ENCODE measurements at places on chromosomes 4 and X.

GRCh38 chr4:184287697-184288255, 70.1 kb upstream of the ENPP6 start:
- DNase-seq, result peak; percentile 45

DNA sequence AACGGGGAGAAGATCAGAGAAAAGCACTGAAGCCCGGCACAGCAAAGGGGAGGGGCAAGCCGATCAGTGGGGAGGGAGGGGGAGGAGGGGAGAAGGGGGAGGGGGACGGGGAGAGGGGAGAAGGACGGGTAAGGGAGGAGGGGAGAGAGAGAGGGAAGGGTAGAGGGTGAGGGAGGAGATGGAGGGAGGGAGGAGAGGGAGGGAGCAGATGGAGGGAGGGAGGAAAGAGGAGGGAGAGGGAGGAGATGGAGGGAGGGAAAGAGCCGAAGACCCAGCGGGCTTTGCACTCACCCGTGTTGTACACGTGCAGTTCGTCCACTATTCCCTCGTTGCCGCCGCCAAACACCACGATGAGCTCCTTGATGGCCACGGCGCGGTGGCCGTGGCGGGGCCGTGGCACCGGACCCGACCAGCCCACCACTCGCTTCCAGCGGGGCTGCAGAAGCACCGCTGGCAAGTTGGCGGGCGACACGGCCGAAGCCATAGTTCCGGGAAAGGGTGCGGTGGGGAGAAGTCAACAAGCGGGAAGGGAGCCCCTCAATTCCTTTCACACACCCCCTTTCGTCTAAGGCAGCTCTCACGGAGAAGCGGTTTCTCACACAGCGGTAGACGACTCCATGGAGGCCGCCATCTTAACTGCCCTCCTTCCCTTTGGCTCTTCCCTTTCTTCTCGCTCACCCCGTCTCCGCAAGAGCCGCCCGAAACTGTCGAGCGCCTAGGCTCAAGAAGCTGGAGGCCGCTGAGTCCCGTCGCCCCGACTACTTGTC, 1.1 kb downstream of the HCFC1 start:
- DNase-seq, result no peak

- DNase-seq, result no peak
Measured at GRCh38 chr4:107449611-107450369, 270.2 kb downstream of the PAPSS1 start.

GRCh38 chr4:11496351-11496829, 67.7 kb upstream of the HS3ST1 start:
- no peak for DNase-seq

DNA sequence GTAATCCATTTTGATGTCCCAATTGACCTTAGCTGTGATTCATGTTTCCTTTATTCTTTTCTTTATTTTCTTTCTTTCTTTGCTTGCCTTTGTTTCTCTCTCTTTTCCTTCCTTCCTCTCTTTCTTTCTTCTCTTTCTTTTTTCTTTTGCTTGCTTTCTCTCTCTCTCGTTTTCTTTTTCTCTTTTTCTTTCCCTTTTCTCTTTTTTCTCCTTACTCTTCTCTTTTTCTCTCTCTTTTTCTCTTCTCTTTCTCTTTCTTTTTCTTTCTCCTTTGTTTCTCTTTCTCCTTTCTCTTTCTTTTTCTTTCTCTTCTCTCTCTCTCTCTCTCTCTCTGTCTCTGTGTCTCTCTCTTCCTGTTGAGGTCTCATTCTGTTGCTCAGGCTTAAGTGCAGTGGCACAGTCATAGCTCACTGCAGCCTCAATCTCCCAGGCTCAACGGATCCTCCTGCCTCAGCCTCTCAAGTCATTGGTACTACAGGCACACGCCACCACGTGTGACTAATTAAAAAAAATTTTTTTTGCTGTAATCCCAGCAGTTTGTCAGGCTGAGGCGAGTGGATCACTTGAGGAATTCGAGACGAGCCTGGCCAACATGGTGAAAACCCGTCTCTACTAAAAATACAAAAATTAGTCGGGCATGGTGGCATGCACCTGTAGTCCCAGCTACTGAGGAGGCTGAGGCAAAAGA, 8.0 kb upstream of the DHRSX start:
- no peak for DNase-seq

DNA sequence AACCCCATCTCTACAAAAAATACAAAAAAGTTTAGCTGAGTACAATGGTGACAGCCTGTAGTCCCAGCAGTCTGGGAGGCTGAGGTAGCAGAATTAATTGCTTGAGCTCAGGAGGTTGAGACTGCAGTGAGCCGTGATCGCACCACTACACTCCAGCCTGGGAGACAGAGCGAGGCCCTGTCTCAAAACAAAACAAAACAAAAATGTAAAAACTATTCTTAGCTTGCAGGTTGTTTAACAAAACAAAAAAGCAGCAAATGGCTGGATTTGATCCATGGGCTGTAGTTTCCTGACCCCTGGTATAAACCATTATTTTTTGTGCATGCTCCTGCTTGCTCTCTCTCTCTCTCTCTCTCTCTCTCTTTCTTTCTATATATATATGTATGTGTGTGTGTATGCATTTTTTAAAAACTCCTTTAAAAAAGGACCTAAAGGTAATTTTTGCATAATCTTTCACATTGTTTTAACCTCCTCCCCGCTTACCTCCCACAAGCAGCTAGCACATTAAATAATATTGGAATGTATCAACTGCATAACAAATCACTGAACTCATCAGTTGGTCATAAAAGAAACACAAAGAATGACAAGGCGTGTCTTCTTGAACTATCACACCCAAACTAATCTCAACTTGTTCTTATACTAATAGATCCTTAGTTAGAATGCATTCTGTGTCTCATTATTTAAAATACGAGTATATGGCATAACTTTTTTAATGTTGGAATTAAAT, 4.8 kb downstream of the AREG start:
- no peak for DNase-seq

- DNase-seq, result no peak
Measured at GRCh38 chr4:76896614-76897535, 1.1 kb downstream of the SOWAHB start.

DNA sequence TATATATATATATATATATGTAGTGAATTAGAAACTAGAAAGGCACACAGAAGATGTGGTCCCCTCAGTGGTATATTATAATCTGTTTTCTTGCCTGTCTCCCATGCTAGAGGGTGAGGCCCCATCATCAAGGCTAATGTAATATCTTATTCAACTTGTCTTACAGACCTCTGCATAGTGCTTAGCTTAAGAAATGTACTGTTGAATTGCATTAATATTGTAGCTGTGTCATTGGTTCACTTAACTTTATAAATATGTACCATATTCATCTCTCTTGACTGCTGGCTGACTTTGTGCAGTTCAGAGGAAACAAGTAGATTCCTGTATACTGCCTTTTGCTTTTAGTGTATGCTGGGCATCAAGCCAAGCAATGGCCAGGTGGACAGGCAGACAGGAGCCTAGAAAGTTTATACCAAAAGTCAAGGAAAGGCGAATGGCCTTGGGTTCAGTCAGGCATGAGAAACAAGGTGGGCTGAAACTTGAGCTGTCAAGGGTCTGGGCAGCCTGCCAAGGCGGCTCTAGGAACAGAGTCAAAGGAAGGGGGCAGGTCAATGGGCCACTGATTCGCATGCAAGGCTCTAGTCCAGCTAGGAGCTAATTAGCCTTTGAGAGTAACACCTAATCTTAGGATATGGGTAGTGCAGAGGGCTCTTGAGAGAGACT, 78.8 kb upstream of the LEF1 start:
- DNase-seq, result peak; percentile 85

DNA sequence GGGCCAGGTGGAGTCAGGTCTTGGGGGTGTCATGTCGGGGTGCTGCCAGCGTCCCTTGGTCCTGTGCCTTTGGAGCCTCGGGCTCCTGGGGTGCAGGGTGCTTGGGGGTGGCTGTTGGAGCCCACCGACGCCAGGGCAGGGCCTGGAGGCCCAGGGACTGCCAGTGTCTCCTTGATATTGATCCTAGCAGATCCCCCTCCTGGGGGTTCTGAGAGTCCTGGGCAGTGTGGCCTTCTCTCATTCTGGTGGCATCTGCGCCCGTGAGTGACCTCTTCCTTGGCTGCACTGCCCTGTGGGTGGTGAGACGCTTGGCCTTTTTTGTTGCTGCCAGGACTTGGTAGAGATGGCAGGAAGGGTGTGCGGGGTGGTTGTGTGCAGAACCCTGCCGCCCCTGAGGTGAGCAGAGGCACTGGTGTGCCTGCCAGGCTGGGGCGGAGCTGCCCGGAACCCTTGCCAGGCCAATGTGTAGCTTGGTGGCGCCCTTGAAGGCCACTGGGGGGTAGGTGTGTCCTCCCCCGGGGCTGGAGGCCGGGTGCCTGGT, 7.0 kb downstream of the NAT8L start:
- DNase-seq, result no peak

- DNase-seq, result no peak
Measured at GRCh38 chr4:148497258-148497657, 55.0 kb upstream of the NR3C2 start.

GRCh38 chr4:108031427-108032083, 41.9 kb downstream of the HADH start:
- no peak for DNase-seq

- no peak for DNase-seq
Measured at GRCh38 chr4:8538076-8538702, 42.0 kb upstream of the GPR78 start.

DNA sequence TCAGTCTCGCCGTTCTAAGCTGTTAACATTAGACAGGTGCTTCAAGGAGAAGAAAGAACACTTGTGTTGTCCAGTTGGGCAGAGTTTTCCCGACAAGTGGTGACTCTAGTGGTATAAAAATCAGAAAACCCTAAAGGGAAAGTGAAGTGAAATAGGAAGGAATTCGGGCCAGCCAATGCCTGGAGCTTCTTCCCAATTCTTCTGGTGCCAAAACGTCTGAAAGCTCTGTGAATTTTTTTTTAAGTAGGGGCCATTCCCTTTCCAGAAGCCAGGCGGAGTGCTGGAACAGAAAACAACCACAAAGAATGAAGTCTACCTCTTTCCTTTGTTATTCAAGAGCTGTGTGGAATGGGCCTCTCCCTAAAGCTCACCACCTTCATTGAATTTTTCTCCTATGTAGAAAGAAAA, 43.1 kb upstream of the PPARGC1A start:
- DNase-seq, result no peak

- DNase-seq, result no peak
Measured at GRCh38 chr4:38757945-38758600, 24.7 kb downstream of the TLR10 start.

DNA sequence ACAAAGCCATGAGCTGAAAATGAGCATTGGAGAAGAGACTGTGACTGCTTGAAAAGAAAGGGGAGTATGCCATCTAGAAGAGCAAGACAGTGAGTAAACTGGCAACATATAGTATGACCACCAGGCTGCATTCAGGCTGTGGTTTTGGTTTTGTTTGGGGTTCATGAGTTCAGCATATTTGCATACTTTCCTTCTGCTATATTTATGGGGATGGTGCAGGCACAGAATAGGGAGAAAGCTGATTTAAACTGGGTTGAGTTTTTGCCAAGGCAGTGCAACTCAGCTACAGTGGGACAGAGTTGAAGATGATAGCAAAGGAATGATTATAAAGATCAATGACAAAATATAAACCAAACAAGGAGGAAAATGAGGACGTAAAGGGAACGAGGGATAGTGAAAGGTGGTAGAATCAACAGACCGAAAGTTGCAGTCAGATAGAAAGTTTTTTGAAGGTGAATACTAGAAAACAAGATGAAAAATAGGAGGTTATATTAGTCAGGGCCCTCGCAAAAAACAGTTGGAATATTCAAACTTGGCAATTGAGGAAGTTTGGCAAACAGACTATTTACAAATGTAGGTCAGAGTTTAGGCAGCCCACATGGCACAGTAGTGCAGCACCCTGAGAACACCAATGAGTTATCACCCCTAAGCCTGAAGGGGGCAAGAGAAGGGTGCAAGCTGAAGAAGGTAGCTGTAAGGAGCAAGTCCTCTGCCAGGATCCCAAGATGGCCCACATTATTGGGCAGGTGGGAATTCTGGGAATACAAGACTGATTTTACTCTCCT, 114.8 kb upstream of the MAP9 start:
- DNase-seq, result no peak

GRCh38 chr4:106208481-106209460, 107.2 kb downstream of the TBCK start:
- no peak for DNase-seq

- DNase-seq, result no peak
Measured at GRCh38 chrX:16267431-16267830, 100.2 kb downstream of the MAGEB17 start.

DNA sequence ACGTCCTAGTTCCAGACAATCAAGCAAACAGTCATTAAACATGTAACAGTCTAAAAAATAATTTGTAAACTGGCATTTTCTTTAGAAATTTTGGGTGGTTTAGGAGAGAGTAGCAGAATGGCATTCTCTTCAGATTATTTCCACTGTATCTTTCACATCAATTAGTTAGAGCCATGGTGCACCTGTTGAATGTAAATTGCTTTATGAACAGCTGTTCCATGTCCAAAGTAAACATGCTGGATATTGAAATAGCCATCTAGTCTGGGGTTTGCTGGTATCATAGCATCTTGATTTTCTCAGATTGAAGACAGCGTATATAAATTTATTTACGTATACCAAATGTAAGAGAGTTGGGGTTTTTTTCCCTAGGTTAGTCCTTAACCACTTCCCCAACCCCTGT, 143.6 kb downstream of the RCHY1 start:
- no peak for DNase-seq
